ENCODE measurements at places on chromosomes 2 and 18.
A peak's percentile ranks its signal among the peaks of the same experiment; 100 is the strongest.

- peak; percentile 45 for DNase-seq
Observed at GRCh38 chr2:69244882-69245281, 142.1 kb downstream of the GFPT1 start.

GRCh38 chr2:74556159-74556558 lies 1.6 kb downstream of the DOK1 start:
- DNase-seq = peak; percentile 78

- DNase-seq = no peak
Observed at GRCh38 chr2:205401511-205401910, 280.8 kb upstream of the NRP2 start.

- DNase-seq = peak; percentile 56
Observed at GRCh38 chr2:72859831-72860262, 27.4 kb upstream of the SPR start.

DNA sequence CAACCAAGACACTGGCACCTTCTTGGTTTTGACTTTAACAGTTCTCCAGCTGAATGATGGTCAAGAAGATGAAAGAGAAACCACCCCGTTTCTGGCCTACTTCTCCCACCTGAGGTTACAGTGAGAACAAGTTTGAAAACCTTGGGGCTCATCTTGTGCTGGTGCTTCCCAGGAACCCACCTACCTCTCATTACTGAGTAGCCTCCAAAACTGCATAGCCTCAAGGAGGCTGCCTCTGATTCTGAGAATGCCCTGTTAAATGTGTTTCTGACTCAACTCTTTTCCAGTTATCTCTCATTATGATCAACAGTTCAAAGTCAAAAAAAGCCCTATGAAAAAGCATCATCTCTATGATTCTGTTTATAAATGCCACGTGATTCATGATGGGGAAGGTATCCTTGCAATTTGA lies 121.9 kb downstream of the CACNB4 start:
- DNase-seq = no peak

DNA sequence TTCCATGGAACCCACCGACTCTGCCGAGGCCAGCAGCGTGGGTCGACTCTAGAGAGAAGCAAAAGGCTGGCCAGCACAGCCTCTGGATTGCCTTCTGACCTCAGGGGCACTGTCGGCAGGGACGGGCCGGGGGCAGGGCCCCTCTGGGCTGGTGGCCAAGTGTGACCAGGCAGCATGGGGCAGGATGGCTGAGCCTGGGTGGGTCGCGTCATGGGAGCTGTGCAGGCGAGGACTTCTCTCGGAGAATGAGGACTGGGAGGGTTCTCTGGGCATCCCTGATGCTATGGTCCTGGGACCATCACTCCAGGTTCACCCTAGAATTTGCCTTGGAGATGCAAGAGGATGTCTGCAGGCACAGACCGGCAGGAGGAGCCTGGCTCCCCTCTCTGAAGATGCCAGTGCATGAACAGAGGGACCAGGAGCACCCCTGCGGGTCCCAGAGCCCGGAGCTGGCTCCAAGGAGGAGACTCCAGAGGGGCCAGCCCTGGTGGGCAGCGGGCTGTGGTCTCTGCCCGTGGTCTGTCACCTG lies 289.2 kb downstream of the NDUFA10 start:
- DNase-seq = no peak

- DNase-seq = no peak
Observed at GRCh38 chr2:119174216-119174992, 15.9 kb upstream of the C1QL2 start.
